ENCODE measurements at places on chromosomes 7 and 10. TPM values are rescaled to one million over a fixed set of nuclear protein-coding genes. Genes with fewer than 3 reads are reported as not detected.

The AGAP9 gene
- total RNA-seq: 4.2 TPM

The PHKG1 gene
- total RNA-seq: 3.4 TPM

The PDE6C gene
- total RNA-seq: not detected

The PDE1C gene
- total RNA-seq: 187 TPM

GRCh38 chr7:43906331-43907010, at the start of gene URGCP:
TSS of gene URGCP (minus strand) at chr7:43906596. CDS start at chr7:43906575, 21 bp downstream.
- DNase-seq: peak; percentile 17

- DNase-seq: no peak
These were observed 183.7 kb downstream of the SORCS1 start for GRCh38 chr10:106980495-106981451.

- DNase-seq: no peak
These were observed 452.7 kb downstream of the DPP6 start for GRCh38 chr7:154504918-154505317.
